Left lung (tissue), 14 donors: ENCODE measurements at places on chromosomes 7 and 10. TPM values are rescaled to one million over a fixed set of nuclear protein-coding genes. Genes with fewer than 3 reads are reported as not detected.

- no peak for DNase-seq
Measured at GRCh38 chr7:81460250-81461045, 309.4 kb downstream of the HGF start.

DNA sequence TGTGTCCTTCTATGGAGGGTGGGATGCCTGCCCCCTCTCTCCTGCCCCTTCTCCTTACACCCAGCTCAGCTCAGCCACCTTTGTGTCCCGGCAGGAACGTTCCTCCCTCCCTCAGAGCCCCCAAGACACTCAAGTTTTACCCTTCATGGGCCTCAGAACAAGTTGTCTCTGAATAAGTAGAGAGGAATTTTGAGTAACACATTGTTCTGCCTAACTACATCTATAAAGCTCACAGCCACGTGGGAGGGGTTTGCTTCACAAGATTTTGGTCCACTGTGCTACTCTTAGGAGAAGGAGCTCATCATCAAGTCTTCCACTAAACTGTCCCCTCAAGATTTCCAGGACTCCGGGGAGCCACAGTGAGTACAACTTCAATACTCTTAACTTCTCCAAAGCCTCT is 51.6 kb upstream of the ZNF32 start:
- DNase-seq: no peak

- DNase-seq: peak; percentile 81
Measured at GRCh38 chr7:106064771-106065574, 47.1 kb downstream of the SYPL1 start.

GRCh38 chr10:84257343-84258020 is 12.6 kb downstream of the RGR start:
- DNase-seq: no peak

GRCh38 chr10:103640436-103641181 is 147.1 kb downstream of the NEURL1 start:
- no peak for DNase-seq

DNA sequence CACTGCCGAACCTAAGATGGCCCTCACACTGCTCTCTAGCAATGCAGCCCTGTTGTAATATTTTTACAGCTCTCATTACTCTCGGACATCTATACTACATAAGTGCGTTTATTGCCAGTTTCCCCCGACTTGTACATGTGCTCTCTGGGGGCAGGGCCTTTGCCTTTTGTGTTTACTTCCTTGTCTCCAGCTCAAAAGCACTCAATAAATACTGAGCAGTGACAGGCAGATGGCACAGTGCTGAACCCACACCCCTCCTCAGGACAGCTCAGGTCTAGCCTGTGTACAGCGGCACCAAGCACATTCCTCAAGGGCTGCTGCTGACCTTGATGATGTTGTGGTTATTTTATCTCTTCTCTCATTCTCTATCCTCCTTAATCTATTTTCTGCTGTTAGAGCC is 68.0 kb upstream of the ELMO1 start:
- no peak for DNase-seq

- no peak for DNase-seq
Measured at GRCh38 chr10:88783724-88784123, 18.8 kb upstream of the LIPM start.

- DNase-seq: no peak
Measured at GRCh38 chr7:157271315-157271990, 65.4 kb upstream of the DNAJB6 start.

DNA sequence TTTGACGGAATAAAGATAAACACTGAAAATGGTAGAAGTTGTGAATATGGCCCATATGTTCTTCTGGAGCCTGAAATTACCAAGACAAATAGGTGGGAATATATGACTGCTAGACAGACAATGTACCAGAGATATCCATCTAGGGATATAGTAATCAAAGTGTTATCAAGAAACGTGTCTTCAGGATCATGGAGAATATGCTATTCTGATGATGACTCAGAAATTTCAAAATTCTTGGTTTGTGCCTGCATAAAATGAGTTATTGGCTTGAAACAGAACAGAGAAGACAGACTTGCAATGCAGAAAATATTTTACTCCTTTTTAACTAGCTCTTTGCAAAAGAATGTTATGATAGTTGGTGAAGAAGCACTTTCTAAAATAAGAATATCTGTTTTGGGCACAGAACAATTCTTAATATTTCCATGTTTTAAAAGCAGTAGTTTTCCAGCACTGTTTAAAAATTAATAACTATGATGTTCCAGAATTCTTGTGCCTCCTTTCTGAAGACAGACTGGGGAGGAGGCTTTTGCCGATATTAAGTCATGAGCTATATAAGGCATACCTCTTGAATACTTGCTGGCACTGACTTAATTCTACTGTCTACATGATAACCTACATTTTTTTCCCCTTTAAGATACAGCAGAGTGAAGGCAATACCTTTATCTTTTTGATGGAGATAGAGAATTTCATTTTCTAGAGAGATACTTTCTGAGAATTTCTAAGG is 34.4 kb upstream of the CABCOCO1 start:
- no peak for DNase-seq

DNA sequence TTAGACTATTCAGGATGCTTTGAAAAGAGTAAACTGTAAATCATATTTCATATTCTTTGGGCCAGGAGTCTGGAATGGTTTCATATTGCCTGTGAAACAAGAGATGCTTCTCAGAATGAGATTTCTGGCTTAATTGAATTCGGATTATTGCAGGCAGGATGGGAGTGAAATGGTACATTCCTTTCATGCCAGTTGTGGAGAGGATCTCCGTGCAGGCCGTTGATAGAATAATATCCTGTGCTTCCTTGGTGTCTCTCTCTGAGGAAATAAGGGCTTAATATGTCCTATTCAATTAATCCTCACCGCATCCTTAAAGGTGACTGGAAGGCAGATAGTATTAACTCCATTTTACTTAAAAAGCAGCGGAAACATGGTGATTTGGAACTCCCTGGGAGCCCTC is 56.6 kb downstream of the CUX1 start:
- DNase-seq: no peak

DNA sequence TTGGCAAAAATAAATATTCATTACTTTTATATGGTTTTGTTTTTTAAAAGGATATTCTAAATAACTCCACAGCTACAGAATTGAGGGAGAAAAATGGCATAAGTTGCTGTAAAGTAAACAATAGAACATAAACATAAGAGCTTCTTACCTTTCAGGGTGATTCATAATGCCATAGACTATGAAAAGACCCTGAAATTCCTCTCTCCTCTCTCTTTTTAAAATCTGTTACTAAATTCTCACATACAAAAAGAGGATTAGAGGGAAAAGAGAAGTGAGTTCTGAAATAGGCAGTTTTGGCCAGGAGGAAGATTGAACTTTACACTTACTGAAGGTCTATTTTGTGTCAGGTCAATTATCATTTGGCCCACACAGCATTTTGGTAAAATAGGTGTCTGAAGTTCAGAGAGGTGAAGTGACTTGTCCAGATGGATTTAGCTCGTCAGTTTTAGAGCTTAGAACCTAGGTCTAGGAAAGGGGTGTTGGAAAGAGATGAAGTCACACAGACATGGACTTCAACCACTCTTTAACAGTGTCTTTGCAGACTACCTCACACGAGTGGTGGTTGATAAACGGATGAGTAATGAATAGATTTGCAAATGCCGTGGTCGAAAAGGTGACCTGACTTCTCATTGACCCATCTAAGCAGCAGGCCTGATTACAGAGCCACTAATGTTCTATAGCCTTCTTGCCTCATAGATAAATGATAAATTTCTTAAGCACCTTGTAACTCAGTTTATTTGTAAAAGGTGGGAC is 190.6 kb upstream of the CCDC6 start:
- no peak for DNase-seq

DNA sequence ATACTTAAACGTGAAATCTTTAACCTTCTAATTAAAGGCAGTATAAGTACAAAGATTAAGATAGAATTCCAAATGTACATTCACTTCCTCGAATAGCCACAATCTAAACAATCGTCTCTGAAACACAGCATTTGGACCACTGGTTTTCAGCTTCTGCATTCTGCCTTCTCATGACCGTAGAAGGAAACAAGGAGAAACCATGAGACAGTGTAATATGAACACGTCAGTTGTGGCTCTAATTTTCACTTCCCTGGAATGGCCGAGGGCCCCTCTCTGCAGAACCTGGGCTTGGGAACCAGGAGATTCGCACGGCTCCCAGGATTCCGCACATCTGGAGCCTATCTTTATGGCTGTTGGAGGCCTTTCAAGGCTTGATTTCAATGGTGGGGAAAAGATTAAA is 189.3 kb downstream of the KLF6 start:
- DNase-seq: no peak

- no peak for DNase-seq
Measured at GRCh38 chr10:663466-663751, 26.1 kb downstream of the DIP2C start.

DNA sequence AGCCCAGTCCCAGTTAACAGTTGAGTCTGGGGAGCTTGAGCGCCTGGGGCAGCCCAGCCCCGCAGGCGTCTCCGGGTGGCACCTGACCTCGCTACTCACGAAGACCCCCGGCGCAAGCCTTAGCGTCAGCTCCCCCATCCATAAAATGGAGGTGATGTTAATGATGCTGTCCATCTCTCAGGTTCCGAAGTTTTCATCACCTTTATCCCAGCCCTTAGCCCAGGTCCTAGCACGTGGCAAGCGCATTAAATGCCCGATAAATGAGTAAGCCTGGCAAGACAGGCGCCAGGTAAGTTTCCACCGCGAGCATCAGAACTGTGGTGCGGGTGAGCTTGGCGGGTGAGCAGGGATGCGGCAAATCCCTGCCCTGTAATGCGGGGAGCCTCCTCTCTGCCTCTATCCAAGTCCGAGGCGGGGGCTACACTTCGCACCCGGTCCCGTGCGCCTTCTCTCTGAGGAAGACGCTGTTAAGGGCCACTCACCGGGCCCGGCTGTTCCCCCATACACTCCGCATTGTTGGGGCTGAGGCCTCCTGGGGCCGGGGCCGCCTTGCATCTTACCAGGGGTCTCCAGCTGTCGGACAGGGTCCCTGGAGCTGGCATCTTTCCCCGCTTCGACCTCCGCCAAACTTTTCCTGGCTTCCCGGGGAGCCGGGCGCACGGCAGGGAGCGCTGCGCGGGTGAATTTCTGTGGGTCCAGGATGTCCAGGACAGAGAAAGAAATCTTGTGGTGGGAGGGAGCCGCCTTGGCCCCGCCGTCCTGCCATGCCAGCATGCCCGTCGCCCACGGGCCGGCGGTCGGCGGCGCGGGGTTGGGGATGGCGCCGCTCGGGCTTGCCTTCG is 444 bp downstream of the NKX1-2 start:
- DNase-seq: no peak

GRCh38 chr7:2758673-2759616 is 70.9 kb downstream of the AMZ1 start:
- DNase-seq: no peak

DNA sequence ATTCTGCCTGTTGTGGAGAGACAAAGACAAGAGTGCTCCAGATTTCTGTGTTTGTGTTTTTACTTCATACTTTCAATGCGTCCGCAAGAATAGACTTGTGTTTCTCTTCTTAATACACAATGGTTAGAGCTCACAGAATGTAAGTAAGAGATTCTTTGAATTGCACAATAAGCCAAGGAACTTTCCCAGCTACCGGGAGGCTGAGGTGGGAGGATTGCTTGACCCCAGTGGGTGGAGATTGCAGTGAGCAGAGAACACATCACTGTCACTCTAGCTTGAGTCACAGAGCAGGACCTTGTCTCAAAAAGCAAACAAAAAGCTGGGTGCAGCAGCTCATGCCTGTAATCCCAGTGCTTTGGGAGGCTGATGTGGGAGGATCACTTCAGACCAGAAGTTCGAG is 250.7 kb upstream of the MYO3A start:
- DNase-seq: no peak

GRCh38 chr10:52313933-52314821 is at the start of gene DKK1:
TSS of gene DKK1 (plus strand) at chr10:52314281. CDS start at chr10:52314435, 154 bp downstream.
- DNase-seq: peak; percentile 53

DNA sequence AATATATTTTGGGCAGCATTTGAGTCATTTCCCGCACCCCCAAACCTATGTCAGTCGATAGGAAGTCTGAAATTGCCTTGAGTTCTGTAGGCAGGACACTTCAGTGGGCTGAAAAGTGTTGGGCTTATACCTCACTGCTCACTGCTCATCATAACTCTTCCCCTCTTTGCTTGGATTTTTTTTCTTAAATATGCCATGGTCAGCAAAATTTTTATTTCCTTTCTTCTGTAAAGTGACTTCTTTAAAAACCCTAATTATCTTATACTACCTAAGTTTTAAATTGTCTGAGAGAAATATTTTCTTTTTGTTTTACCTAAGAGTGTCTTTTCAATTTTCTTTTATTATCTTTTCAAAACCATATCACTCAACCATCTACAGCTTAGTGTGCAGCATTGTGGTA is 129.2 kb downstream of the KIF20B start:
- no peak for DNase-seq

- no peak for DNase-seq
Measured at GRCh38 chr10:128642502-128642901, 516.3 kb upstream of the MKI67 start.

DNA sequence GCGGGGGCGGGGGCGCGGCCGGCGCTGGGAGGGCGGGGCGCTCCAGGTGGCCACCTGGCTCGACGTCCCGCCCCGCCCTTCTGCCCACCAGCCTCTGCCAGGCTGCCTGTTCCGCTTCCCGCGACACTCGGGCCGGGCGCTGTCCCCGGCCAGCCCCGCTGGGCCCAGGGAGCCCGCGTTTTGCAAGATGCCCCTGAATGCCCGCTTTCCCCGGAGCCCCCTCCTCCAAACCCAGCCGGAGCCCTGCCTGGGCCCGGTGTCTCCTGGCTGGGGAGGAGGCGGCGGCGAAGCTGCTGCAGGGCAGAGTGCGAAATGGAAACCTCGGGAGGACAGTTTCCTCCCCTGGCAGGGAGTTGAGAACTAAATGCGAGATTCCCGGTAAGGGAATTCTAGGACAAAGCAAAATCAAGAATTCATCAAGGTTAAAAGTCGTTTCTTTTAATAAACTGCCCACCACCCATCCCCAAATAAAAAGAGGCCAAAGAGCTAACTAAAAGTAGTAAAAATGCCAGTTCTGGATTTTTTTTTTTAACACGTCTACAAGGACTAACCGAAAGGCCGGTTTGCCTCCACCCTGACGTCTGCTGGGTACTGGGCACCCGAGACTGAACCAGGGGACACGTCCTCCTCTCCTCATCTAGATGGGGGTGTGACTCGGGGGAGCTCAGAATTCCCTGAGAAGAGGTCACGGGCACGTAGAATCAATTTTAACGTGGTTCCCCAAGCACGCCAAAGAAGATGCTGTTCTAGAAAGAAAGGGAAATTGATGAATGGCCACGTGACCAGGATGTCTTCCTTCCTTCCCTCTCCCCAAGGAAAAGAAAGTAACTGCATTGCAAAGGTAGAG is 200.4 kb upstream of the NFE2L3 start:
- DNase-seq: no peak

DNA sequence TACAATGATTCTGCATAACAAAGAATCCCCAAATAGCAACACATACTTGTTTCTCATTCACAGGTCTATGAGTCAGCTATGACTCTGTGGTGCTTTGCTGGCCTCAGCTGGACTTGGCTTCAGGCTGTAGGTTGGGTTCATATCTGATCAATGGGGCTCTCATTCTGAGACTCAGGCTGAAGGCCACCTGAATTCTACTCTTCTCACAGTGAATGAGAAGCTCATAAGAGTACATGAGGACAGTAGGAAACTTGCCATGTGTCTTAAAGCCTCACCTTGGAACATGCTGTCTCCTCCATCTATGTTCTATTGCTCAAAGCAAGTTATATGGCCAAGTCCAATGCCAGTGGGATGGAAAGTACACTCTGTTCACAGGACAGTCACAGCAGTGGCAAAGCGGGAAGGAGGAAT is 292.9 kb downstream of the BMPER start:
- no peak for DNase-seq

GRCh38 chr7:98116656-98117461 is 10.2 kb downstream of the LMTK2 start:
- DNase-seq: no peak

- no peak for DNase-seq
Measured at GRCh38 chr7:112481121-112481736, 438 bp downstream of the LSMEM1 start.

Gene HABP2
- total RNA-seq: 0.24 TPM

Gene CYP26A1
- 0.21 TPM for total RNA-seq

Gene GPR26
- not detected for total RNA-seq
